ELR (cell line): ENCODE measurements at places on chromosomes 7 and 10.
A peak's percentile ranks its signal among the peaks of the same experiment; 100 is the strongest.

DNA sequence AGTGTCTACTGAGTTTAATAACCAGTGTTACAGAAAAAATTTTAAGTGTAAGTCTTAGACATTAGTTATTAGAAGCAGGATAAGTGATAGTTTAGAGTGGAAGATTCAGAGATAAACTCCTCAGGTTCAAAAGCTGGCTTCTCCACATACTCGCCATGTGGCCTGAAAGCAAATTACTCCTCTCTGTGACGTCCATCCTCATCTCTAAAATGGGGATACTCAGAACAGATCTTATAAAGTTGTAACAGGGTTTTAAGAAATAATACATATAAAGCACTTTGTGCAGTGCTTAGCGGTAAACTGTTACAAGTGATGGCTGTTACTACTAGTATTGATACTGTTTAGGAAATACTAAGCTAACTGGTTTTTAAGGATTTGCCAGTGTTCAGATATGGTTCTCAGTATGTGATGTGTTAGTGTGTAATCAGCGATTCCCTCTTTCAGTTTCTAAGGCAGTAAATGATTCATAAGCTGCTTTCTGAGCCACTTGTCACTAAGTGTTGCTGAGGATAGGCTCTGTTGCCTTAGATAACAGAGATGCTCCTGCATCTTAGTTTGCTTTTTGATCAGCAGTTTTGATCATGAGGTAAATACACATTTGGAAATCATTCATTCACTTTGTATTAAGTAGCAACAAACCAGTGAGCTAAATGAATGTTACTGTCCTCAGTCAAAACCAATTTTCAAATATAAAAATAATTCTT is 58.7 kb downstream of the CYP51A1 start:
- peak; percentile 2 for DNase-seq

- no peak for DNase-seq
Observed at GRCh38 chr7:2713370-2713769, 25.4 kb downstream of the AMZ1 start.

- DNase-seq, result no peak
Observed at GRCh38 chr7:38806912-38807311, 102.1 kb downstream of the VPS41 start.

DNA sequence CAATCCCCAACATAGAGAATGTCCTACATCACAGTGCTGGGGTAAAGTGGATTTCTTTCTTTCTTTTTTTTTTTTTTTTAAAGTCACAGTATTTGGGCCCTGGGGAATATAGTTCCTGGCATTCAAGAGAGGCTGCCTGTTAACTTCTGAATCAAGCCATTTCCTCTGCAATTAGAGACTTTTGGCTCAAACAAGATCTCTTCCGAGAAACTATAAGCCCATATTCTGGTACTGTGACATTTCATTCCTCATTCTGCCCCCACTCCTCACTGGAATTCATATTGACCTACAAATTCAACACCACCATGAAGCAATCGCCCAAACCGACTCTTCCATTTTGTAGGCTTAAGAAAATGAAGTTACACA is 187.4 kb downstream of the PHTF2 start:
- DNase-seq, result no peak

DNA sequence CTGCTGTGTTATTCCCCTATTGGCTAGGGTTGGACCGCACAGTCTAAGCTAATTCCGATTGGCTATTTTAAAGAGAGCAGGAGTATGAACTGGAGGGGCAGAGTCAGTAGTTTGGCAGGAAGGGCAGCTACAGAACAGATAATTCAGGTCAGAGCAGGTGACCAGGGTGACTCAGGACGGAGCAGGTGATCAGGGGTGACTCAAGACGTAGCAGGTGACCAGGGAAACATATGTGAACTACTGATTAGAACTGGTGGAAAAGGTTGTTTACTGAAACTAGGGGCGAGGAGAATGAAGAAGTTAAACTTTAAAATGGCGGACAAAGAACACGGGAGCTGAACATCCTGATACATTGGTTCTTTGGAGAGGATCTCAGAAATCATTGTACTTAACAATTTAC is 102.3 kb downstream of the CCDC7 start:
- no peak for DNase-seq
